OCI-LY7 (cell line): ENCODE measurements at places on chromosomes 1 and 21.

DNA sequence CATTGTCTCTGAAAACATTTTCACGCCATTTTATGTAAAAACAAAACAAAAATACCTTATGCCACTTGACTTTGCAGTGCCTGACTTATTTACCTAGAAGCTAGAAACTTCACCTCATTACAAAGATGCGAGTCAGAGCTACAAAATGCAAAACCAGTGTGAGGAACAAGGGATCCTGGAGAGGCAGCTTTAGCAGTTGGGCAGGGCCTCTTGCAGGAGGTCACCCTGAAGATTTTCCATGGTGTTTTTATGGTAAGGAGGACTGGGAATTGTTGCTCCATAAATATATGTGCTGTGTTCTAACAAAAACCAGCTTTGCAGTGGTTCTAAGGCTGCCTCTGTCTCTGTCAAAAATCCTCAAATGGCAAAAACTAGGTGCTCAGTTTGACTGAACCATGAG, 36.4 kb upstream of the TARBP1 start:
- no peak for DNase-seq

DNA sequence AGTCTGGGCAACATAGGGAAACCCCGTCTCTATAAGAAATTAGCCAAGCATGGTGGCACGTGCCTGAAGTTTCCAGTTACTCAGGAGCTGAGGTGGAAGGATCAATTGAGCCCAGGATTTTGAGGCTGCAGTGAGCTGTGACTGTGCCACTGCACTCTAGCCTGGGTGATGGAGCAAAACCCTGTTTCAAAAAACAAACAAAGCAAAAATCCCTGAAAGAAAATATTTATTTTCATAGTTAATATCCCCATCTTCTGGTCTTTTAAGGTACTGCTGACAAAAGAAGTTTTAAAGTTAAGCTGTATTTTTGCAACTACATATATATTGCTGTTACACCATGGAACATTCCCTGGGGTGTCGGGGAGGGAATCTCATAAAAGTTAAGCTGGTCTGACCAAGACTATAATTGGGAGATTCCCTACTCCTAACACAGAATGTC, 26.0 kb downstream of the VAMP4 start:
- peak; percentile 13 for DNase-seq

GRCh38 chr1:54370287-54370989, 35.8 kb downstream of the SSBP3 start:
- peak; percentile 31 for DNase-seq

GRCh38 chr1:151568626-151569088, 28.5 kb downstream of the TUFT1 start:
- no peak for DNase-seq

DNA sequence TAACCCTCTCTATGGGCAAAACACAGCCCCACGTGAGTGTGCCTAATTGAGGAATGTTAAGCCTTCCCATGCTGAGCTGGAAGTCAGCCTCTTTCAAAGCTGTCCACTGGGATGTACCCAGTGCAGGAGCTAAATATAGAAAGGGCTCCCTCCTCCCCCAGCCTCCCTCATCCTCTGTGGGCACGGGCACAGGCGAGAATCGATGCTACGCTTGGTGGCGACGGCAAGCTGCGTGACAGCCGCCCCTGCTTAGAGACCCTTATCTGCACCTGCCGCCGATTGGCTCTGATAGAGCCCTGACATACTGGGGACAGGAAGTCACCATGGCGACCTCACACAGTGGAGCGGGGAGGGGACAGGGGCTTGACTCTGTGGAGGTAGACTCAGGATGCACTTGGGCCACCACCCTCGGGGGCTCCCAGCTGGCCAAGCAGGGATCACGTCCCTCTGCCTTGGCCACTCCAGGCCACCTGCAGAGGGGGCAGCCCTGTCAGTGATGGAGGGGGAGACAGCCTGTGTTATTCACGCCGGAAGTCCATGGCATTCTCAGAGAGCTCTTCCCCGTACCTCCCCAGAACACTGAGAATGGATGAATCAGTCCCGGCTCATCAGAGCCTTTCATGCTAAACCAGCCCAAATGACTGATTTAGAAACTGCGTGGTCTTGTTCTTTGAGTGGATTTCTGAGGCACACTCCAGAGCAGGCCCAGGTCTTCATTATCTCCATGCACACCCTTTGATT, 84.8 kb downstream of the KCND3 start:
- DNase-seq = no peak

GRCh38 chr1:119374208-119374874, 5.8 kb downstream of the HAO2 start:
- DNase-seq = no peak

DNA sequence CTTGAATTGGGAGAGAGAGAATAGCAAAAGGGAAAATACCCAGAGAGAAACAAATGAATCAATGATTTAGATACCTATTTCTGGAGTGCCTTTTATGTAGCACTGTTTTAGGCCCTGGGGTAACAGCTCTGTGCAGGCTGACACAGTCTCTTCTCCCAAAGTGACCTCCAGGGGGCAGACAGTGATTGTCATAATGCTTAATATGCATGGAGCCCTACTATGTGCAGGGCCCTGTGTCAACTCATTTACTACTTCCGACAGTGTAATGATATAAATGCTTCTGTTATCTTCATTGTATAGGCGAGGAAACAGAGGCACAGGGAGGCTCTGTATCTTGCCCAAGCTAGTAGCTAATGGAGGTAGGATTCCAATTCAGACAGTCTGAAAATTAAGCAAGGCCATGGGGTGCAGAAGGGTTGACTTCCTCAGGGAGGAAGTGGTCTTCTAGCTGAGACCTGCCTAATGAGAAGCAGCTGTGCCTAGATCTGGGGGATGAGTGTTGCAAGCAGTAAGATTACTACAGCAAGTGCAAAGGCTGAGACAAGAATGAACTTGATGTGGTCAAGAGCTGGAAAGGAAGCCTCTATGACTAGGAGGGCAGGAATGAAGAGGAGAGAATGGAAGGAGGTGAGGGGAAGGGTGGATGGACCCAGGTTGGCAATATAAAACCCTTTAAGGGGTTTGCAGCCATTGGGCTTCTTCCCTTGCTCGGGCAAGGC, 16.2 kb upstream of the SERINC2 start:
- DNase-seq = peak; percentile 26

GRCh38 chr21:18369115-18369514, 34.5 kb downstream of the TMPRSS15 start:
- DNase-seq = peak; percentile 63

DNA sequence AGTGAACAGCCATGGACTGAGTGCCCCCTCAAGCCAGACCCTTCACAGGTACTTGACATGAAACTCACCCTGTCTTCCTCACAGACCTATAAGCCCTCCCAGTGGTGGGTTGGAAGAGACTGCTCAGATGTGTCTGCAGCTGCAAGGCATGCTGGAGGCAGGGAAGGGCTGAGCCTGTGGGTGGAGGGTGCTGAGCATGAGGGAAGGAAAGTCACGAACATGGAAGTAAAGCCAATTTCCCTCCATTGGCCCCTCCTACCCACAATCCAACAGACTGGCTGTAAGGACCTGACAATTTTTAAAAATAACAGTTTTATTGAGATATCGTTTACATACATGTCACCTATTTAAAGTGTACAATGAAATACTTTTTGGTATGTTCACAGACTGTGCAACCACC, 44.1 kb downstream of the RCSD1 start:
- no peak for DNase-seq

DNA sequence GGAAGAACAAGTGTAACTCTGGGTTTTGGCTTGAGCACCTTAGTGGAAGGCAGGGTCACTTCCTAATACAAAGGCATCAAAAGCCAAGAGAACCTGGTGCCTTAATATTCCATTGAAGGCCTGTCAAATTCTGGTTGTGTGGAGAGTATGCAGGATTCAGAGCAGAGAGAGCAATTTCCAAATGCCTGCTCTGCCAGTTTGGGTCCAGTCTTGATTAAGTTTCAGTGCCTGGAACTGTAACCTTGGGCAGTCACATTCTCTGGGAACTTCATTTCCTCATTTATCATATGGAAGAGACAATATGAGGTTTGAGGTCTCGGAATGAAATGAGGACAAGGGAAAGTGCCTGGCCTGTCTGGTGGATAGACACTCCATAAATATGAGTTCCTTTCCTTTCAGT, 198.0 kb upstream of the C8B start:
- DNase-seq = no peak

DNA sequence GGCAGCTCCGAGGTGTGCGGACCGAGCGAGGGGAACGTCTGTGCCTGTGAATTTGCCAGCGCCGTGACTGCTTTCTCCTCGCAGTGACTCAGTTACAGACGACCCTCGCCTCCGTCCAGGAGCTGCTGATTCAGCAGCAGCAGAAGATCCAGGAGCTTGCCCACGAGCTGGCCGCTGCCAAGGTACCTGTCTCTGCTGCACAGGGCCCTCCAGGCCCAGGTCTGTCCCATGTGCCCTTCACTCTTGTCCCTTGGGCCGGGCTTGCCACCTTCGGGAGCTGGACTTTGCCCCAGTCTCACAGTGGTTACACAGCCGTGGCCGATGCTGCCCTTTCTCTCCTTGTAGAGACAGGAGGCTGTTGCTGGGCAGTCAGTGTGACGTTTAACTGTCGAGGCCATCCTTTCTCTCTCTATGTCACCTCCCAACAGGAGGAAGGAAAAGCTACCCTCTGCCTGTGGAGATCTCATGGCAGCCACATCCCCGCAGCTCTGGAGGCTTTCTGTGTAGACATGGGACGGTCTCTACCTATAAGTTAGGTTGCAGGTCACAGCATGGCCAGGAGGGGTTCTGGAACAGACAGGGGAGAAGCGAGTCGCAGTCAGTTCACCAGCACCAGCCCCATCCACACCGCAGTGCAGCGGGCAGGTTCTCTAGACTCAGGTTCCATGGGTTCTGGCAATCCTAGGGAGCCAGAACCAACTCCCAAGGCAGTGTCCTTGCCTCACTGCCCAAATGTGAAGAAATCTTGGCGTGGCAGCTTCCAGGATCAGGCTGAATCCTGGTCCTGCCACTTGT, 149.7 kb downstream of the PEX14 start:
- no peak for DNase-seq

DNA sequence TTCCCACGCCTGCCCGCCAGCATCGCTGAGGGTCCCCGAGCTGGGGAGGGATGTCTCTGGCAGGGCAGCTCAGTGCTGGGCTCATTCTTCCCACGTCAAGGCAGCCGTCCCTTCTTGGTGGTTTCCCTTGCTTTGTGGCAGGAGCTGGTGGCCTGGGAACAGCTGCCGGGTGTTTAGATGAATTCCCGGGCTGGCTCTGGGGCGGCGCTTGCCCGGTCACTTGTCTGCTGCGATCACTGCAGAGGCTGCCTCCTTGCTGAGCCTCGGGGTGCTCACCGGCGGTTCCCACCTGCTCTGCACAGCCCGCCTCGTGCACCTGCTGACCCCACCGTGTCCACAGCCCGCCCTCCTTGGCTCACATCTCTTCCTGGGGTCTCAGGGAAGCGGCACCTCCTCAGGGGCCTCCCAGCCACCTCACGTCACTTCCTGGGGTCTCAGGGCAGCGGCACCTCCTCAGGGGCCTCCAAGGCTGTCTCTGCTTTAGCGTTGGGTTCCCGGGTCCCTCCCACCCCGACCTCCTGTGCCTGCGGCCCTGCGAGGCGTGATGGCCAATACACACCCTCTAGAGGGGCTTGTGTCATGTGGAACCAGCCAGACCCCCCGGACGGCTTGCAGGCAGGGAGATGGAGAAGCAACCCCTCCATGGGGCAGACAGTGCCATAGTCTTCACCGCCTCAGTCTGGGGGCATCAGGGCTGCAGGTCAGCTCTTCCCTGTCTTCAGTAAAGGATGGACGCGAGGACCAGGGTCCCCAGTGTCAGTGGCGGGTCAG, 13.5 kb downstream of the COL18A1 start:
- no peak for DNase-seq

DNA sequence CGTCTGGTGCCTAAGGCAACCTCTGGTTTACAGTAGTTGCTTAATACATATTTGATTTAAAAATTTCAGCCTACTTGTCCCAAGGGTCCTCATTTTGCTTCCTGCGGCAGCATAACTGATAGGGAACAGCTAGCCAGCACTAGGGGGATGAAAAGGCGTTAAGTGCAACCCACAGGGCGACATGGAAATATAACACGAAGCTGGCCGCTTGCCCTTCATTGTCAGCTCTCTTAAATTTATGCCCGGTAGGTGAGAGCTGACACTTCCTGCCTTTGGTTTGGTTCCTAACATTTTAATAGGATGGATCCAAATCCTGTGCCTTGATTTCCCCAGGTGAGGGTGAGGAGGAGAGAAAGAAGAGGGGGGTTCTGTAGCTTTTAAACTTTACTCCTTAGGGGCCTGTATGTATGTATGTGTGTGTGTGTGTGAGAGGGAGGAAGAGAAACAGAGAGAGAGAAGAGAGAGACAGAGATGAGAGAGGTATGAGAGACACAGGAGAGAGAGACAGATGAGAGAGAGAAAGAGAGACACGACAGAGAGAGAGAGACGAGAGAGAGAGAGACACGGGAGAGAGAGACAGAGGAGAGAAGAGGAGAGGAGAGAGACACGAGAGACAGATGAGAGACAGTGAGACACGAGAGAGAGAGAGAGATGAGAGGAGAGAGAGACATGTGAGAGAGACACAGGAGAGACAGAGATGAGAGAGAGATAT, 938 bp upstream of the ACTN2 start:
- DNase-seq = no peak

DNA sequence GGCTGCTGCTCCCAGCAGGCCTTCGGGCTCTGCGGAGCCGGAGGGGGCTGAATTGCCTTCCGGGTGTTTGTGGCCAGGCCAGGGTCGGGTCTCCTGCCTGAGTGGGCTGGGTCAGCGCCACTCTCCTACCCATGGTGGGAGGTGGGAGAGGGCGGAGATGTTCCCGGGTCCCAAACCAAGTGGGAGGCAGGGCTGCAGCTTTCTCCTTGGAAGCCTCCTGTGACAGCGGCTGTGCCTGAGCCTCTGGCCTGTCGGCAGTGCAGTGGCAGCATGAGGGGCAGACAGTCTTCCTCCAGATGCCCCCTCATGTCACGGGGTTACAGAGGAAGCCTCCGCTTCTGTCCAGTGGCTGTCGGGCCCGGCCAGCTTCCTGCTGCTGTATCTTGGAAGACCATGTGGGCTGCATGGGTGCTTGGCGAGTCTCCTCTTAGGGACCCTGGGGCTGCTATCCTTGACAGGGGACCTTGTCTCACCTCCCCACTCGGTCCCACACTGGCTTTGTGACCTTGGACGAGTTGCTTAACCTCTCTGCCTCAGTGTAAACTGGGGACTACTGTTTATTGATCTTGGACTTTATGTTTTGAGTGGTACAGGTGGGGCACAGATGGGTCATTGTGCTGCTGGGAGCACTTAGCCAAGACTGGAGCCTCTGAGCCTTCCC, 4.3 kb downstream of the SKI start:
- DNase-seq = no peak

- no peak for DNase-seq
Measured at GRCh38 chr1:205054013-205054412, 11.0 kb downstream of the CNTN2 start.

DNA sequence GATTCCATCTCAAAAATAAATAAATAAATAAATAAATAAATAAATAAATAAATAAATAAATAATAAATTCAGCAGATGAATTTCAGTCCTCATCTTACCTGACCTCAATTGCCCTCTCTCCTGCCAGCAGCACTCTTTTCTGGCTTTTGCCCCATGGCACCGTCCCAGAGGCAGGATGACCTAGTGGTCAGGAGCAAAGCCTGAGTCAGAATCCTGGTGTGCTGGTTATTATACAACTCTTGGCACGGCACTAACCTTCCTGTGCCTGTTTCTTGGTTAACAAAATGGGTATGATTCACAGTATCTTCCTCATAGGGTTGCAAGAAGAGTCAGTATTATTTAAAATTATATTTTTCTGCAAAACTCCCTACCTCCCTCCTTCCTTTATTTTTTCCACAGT, 43.0 kb downstream of the NKAIN1 start:
- no peak for DNase-seq

GRCh38 chr1:229508823-229509337, 739 bp upstream of the NUP133 start:
- DNase-seq = peak; percentile 2

- DNase-seq = no peak
Measured at GRCh38 chr1:14090062-14090461, 390.1 kb downstream of the PRDM2 start.
